Mesothelial cell of epicardium (in vitro differentiated cells): ENCODE measurements at places on chromosomes 7 and 10. TPM values are rescaled to one million over a fixed set of nuclear protein-coding genes. Genes with fewer than 3 reads are reported as not detected.
A peak's percentile ranks its signal among the peaks of the same experiment; 100 is the strongest.

DNA sequence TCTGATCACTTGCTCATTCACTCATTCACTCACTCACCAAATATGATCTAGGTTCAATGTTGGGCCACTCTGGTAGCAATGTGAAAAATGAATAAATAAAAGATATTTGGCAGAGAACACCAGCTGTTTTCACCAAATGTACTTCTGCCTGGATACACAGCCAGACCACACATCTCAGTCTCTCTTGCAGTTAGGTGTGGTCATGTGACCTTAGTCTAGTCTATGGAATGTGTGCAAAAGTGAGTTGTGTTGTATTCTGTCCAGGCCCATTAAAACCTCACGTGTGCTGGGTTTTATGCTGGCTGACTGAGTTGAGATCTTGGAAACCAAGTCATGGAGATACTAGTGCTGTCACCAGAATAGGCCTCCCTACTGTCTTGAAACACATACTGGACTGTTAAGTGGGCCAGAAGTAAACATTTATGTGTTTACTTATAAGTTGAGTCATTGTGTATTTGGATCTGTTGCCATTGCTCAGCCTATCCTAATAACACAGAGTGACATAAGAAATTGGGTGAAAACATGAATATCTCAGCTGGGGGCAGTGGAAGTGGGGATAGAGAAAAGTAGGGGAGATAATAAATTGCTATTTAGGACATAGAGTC is 145.5 kb downstream of the PTEN start:
- no peaks in the 10 kb centered on the region for H3K36me3 ChIP-seq
- H3K4me3 ChIP-seq = no peak overlapping the region
- no peak overlapping the region for H3K27ac ChIP-seq
- no peaks in the 10 kb centered on the region for H3K4me1 ChIP-seq

- DNase-seq = no peak
- peaks cover 43% of the 10 kb centered on the region for H3K27me3 ChIP-seq
- no peaks in the 10 kb centered on the region for H3K4me1 ChIP-seq
- no peak overlapping the region for H3K4me3 ChIP-seq
Measured at GRCh38 chr7:38427279-38427955, 154.0 kb upstream of the TARP start.

GJD4 gene
- not detected in 3 replicates for total RNA-seq

ADCK2 gene
- total RNA-seq = 24.9 to 28.8 TPM (median 26.6 TPM) in 3 replicates

SEM1 gene
- total RNA-seq = 70.1 to 75.7 TPM (median 73.5 TPM) in 3 replicates

DNA sequence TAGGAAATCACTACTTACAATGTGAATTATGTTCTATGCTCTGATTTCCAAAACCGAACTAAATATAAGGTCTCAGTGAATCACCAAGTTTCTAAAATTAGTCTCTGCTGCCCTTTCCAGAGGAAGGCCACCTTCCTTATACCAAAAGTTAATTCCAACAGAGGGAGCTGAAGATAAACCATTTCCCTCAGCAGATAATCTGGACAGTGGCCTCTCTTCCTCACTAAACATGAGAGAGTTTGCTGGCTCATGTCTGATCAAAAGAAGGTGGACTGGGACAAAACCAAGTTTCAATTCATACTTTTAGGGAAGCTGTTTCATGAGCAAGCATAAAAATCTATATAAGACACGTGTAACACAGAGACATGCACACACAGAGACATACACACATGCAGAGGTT is 6.4 kb downstream of the FEZF1 start:
- H3K27me3 ChIP-seq = peaks cover 94% of the 10 kb centered on the region
- H3K4me3 ChIP-seq = no peak overlapping the region
- H3K36me3 ChIP-seq = no peaks in the 10 kb centered on the region
- H3K4me1 ChIP-seq = peaks cover 6% of the 10 kb centered on the region

- DNase-seq = no peak
- no peak overlapping the region for H3K27ac ChIP-seq
- no peaks in the 10 kb centered on the region for H3K36me3 ChIP-seq
- no peaks in the 10 kb centered on the region for H3K27me3 ChIP-seq
- H3K4me1 ChIP-seq = peaks cover 9% of the 10 kb centered on the region
Measured at GRCh38 chr7:122059542-122059941, 84.5 kb downstream of the AASS start.

DNA sequence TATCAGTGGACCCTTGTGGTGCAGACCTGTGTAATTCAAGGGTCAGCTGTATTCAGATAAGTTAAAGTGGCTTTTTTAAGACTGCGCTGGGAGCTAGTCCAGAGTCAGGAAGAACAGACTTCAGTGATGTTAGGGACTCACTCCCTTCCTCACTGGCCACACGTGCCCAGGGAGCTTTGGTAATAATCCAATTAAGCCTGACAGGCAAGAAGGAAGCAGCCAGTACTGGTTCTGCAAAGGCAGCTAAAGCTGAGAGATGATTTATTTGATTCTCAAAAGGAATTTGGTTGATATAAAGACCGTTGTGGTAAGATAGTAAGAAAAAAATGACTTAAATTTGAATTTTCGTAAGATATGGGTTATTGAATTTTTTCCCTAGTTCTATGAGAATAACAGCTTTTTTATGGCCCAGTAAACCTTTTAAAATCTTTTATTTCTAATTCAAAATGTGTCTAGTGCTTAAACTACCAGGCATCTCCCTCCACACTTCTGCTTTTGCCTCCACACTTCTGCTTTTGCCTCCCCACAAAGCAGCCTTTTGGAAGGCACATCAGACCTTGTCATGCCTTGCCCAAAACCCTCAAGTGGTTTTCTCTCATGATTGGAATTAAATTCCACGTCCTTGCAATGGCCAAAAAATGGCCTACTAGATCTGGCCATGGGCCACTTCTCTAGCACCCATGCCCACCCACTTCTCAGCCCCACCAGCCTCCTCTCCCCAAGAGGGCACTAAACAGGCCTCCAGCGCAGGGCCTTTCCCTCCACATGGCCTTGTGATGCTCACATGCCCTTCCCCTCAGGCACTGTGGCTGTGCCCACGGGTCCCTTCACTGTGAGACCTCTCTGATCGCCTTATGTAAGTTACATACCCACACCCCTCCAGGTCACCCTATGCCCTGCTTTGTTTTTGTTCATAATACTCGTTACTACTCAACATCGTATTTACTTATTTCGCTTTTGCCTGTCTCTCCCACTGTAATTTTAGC is 92.5 kb downstream of the POU6F2 start:
- H3K4me1 ChIP-seq = peaks cover 19% of the 10 kb centered on the region
- no peak for DNase-seq
- peak overlapping the region; percentile 37 for H3K27ac ChIP-seq
- H3K36me3 ChIP-seq = no peaks in the 10 kb centered on the region
- no peaks in the 10 kb centered on the region for H3K27me3 ChIP-seq

GRCh38 chr10:130769146-130770017 is 542.1 kb downstream of the TCERG1L start:
- H3K27me3 ChIP-seq = peaks cover 8% of the 10 kb centered on the region
- H3K27ac ChIP-seq = no peak overlapping the region
- no peak overlapping the region for H3K4me3 ChIP-seq
- H3K4me1 ChIP-seq = no peaks in the 10 kb centered on the region

DNA sequence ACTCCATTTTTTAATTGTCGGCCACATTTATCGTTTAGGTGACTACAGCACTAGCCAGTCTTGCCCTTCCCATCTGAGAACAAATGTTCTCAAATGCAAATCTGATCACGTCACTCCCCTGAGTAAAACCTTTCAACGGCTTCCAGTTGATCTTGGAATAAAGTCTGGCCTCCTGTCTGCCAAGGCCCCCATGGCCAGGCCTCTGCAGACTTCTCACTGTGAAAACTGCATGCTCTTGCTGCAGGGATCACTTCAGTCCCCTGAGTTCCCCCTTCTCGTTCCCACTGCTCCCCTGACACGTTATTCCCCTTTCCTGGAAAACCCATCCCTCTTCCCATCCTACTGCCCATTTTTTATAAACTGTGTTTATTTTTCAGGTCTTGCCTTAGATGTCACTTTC is 124.1 kb upstream of the NEBL start:
- no peak for DNase-seq
- H3K27me3 ChIP-seq = no peaks in the 10 kb centered on the region
- H3K36me3 ChIP-seq = no peaks in the 10 kb centered on the region
- no peak overlapping the region for H3K4me3 ChIP-seq

GRCh38 chr10:79984851-79985250 is 35.9 kb upstream of the SFTPD start:
- peaks cover 18% of the 10 kb centered on the region for H3K27me3 ChIP-seq
- peak overlapping the region; percentile 18 for H3K27ac ChIP-seq
- no peak for DNase-seq
- no peak overlapping the region for H3K4me3 ChIP-seq
- peaks cover 56% of the 10 kb centered on the region for H3K4me1 ChIP-seq
- peaks cover 9% of the 10 kb centered on the region for H3K36me3 ChIP-seq

DNA sequence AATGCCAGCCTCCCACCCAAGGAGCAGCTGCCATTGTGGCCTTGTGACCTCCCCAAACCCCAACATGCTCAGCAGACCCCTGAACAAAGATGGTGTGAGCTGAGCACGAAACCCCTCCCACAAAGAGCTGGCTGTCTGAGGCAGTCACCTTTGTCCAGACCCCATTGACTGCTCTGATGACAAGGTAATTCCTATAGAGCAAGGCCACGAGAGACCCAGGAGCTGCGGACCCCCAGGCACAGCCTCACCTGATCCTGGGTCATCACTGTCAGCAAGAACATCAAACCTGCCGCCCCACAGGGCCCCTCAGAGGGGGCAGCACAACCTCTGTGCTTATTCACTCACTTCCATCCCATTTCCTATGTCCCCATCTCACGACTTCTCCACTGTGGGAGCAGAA is 102.6 kb downstream of the CPXM2 start:
- H3K27me3 ChIP-seq = peaks cover 28% of the 10 kb centered on the region
- H3K4me3 ChIP-seq = no peak overlapping the region
- H3K4me1 ChIP-seq = no peaks in the 10 kb centered on the region
- H3K27ac ChIP-seq = no peak overlapping the region
- H3K36me3 ChIP-seq = no peaks in the 10 kb centered on the region

DNA sequence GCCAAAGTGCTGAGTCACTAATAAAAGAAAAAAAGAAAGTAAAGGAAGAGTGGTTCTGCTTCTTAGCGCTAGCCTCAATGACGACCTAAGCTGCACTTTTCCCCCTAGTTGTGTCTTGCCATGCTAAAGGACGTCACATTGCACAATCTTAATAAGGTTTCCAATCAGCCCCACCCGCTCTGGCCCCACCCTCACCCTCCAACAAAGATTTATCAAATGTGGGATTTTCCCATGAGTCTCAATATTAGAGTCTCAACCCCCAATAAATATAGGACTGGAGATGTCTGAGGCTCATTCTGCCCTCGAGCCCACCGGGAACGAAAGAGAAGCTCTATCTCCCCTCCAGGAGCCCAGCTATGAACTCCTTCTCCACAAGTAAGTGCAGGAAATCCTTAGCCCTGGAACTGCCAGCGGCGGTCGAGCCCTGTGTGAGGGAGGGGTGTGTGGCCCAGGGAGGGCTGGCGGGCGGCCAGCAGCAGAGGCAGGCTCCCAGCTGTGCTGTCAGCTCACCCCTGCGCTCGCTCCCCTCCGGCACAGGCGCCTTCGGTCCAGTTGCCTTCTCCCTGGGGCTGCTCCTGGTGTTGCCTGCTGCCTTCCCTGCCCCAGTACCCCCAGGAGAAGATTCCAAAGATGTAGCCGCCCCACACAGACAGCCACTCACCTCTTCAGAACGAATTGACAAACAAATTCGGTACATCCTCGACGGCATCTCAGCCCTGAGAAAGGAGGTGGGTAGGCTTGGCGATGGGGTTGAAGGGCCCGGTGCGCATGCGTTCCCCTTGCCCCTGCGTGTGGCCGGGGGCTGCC is at the start of gene IL6:
TSS of gene IL6 (plus strand) at position 294 of the 807 bp plus-strand sequence. CDS start at position 357, 63 bp downstream.
- peaks cover 28% of the 10 kb centered on the region for H3K4me1 ChIP-seq
- H3K4me3 ChIP-seq = peak within 1 kb of the TSS; percentile 65
- no peaks in the 10 kb centered on the region for H3K36me3 ChIP-seq
- H3K27ac ChIP-seq = peak within 1 kb of the TSS; percentile 95

SLC13A1 gene
- not detected in 3 replicates for total RNA-seq

ARPC1B gene
- 30.0 to 35.3 TPM (median 32.5 TPM) in 3 replicates for total RNA-seq

DNA sequence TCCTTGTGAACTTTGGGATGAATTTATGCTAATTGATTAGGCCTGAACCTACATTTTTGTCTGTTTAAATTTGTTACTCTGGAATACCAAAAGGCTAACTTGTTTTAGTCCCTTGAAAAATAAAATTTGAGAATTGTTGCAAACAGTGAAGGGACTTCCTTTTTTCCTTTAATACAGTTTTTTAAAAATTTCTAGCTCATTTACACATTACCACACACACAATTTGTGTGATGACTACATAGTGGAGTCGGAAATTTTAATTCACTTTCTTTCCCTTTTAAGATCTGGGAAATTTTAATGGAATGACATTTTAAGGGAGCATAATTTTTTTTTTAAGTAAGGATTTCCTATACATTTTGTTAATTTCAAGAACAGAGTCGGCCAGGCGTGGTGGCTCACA is 8.6 kb upstream of the TMEM236 start:
- H3K4me1 ChIP-seq = no peaks in the 10 kb centered on the region
- no peak for DNase-seq
- no peaks in the 10 kb centered on the region for H3K27me3 ChIP-seq
- H3K4me3 ChIP-seq = no peak overlapping the region

GRCh38 chr10:78642269-78642816 is 426.4 kb upstream of the ZMIZ1 start:
- H3K36me3 ChIP-seq = no peaks in the 10 kb centered on the region
- no peak overlapping the region for H3K27ac ChIP-seq
- H3K4me3 ChIP-seq = no peak overlapping the region
- H3K4me1 ChIP-seq = peaks cover 12% of the 10 kb centered on the region

DNA sequence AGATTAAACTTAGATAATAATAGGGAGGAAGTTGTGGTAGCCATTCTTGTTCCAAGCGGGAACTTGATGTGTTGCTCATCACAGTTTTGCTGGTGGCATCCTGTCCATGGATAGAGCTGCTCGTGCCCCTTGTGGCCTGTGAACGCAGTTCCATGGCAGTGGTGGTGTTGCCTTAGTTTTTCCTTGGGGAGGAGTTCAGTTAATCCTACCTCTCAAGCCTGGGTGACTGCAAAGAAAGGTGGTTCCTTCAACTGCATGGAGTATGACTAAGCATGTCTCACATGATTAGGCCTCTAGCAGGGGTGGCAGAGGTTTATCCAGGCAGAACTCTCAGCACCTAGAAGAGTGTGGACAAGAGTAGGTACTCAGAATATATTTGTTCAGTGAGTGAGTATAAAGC is 99.7 kb downstream of the MAPK8 start:
- peaks cover 5% of the 10 kb centered on the region for H3K4me1 ChIP-seq
- peaks cover 25% of the 10 kb centered on the region for H3K36me3 ChIP-seq
- H3K27ac ChIP-seq = no peak overlapping the region

DNA sequence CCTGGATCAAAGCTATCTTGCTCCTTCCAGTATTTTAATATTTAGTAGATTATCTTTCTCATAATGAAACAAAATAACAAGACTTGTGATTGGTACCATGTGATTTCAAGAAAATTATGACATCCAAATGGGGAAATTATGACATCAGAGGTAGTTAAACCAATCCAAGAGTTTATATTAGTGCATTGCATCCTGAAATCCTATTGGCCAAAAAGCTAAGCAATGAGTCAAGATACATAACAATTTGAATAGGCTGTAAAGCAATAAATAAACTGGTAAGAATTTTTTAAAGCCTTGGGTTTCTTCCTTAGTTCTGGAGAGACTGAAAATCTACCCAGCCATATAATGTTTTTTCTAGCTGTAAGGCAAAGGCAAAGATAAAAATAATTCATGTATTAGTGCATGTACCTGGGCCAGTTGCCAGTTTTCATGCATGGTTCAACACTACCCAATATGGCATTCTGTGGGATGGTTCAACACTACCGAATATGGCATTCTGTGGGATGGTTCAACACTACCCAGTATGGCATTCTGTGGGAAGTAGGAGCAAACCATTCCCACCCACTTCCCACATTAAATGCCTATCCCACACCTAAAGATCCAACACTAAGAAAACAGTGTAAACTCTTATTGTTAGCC is at the start of gene RNF148:
TSS of gene RNF148 (minus strand) at position 51 of the 639 bp plus-strand sequence. CDS start 172 bp downstream, outside the sequence.
- no peak within 1 kb of the TSS for H3K27ac ChIP-seq
- H3K36me3 ChIP-seq = no peaks in the 10 kb centered on the region
- no peaks in the 10 kb centered on the region for H3K27me3 ChIP-seq
- H3K4me3 ChIP-seq = no peak within 1 kb of the TSS
- DNase-seq = no peak
